ENCODE measurements at places on chromosomes 6 and 20. TPM values are rescaled to one million over a fixed set of nuclear protein-coding genes. Genes with fewer than 3 reads are reported as not detected.

Gene OR12D3
- not detected for total RNA-seq

Gene RNF144B
- 41.6 TPM for total RNA-seq

Gene DSN1
- 6.4 TPM for total RNA-seq

Gene CAPN11
- 2.4 TPM for total RNA-seq

DNA sequence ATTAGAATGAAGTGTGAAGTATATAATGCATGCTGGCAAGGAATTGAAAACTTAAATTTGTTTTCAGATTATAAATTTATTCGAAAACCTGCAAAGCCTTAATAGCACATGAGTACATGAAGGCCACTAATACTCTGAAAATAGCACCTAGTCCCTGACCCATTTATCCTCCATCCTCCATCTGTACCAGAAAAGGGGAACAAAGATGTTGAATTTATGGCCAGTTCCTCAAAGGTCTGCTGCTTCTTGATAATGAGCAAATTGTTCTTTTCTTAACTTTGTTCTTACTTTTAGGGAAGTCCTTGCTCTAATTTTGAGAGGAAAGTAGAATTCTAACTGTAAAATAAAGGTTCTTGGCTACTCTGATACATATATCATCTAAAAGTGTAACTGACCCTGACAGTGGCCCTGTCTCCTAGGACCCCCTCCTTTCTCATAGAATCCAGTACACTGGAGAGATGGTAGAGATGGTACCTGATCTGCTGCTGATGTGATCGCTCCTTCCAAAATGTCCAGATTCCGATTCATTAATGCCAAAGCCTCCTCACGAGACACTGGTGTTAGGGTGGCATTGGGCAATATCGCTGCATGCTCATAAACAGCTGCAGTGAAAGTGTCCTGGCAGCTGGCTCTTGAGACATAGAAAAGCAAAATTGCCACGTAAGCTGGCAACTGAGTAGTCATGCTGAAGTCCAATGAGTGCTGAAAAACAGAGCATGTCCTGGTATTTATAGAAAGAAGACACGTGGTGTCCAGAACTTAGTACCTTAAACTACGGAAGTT, at the start of gene VNN1:
Gene VNN1, minus strand, starts transcription at position 704 of the 783 bp plus-strand sequence. Its CDS starts 20 bp downstream, at position 684.
- no peak for DNase-seq

DNA sequence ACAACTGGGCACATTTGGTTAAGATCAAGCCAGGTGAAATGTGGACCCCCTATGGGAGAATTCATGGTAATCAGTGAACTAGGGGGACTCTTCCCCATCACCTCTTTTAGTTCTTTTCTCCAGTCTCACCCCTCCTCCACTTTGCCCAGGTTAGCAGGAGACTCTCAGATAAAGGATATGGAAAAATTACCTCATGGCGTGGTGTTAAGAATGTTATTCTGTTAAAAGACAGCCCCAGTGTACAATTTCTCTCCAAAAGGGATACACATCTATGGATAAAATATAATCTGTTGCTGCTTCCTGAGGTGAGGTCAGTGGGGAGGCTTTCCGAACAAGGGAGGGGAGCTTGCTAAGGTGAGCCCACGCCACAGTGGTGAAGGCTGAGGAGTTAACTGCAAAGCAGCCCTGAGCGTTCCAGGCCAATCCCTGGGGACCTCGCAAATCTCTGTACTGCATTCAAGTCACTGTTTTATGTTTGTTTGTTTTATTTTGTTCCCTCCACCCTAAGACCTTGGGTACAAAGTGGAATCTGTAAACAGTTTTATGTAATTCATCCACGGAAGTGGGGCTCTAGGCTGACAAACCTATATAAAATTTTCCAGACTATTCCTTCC, 52.0 kb downstream of the ADGRF1 start:
- no peak for DNase-seq

DNA sequence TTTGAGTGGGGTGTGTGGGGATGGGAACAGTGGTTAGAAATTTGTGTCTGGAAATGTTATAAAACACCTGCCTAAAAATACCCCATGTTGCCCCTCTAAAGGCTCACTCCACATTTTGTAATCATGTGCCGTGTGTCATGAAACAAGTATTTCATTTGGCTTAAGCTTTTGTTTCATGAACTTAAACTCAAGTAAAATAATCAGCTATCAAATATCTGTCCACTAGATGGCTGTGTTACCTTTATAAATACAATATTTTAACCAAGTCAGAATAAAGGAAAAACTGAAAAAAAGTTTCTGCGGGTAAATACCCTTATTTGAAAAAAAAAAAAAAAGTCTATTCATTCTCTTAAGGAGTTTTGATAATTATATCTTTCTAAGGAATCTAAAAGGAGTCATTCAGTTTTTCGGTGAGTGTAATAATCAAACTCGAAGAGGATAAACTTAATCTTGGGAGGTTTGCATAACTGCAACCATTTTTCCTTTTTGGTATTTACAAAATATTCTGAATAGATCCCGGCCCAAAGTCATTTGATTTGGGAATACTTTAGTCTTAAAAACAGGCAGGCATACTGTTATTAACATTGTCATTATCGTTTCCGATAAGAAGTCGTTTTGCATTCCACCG, 29.9 kb upstream of the MTRF1L start:
- DNase-seq, result no peak

DNA sequence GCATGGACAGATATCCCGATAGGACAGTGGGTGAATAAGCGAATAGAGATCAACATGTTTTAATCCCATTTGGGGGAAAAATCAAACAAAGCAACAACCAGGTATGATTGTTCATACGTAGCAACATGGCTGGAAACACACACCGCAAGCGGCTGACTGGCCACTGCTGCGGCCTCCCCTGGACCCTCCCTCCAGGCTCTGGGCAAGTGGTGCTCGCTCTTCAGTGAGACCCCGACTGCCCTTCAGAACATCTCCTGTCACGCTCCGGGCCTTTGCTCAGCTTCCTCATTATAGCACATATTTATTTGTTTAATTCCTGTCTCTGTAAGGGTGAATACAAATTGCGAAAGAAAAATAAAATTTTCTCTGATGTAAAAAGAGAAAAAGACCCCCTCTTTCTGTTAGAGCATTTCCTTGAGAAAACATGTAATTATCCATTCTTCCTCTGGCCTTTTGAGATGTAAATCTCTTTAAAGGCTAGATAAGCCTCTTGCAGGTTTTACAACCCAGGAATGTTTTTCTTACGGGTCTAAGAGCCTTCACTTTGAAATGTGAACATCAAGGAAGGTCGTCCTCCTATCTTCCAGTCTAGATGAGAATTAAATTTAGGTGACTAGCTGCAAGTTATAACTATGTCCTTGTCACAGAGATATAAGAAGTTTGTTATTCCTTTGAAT, 11.0 kb upstream of the FAM210B start:
- DNase-seq, result no peak

DNA sequence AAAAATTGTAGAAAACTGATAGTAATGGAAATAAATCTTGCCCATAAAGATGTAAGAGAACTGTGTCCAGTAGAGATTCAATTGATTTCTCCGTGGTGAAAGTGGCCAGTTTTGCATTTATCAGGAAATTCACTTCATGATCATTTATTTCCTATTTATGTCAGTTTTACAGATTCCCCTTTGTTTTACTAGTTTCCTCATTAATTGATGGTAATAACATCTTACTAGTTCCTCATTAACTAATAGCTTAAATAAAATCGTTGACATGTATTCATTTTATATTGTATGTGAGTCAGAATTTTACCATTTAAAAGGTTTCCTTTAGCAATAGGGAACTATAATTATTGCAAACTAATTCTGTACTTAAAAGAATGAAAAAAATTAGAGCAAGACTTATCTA, 99.8 kb upstream of the ADGRF1 start:
- no peak for DNase-seq

DNA sequence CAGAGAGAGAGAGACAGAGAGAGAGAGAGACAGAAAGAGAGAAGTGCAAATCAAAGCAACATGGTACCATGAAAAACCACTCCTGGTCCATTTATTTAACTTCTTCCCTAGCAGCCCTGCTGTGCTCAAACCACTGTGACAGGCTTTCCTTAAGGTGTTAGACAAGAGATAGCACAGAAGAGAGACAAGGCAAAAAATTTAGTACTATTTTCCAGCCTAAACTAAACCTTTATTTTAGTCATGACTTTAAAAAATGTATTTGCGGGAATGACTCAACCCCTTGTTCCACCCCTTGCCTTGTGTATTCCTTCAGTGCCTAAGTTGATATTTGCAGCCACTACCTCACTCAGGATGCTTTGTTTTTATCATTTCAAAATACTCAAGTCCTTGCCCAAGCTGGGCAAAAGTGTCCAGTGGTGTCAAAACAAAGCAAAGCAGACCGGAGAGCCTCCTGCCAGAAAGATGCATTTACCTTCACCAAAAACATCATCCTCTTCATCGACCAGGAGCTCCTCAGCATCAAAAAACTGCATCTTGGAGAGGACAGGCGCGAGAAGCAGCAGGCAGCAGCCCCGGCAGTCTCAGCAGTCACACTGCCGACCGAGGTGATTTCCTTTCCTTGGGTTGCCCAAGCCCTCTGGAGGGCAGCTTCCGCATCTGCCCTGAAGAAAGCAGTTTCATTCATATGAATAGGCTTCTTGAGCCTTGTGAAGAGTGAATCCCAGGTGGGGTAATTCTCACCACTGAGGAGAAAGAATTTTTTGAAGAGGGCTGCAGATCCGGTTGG, at the start of gene RIPOR2:
Gene RIPOR2, minus strand, starts transcription at position 595 of the 787 bp plus-strand sequence. Its CDS starts 62 bp downstream, at position 533.
- no peak for DNase-seq

DNA sequence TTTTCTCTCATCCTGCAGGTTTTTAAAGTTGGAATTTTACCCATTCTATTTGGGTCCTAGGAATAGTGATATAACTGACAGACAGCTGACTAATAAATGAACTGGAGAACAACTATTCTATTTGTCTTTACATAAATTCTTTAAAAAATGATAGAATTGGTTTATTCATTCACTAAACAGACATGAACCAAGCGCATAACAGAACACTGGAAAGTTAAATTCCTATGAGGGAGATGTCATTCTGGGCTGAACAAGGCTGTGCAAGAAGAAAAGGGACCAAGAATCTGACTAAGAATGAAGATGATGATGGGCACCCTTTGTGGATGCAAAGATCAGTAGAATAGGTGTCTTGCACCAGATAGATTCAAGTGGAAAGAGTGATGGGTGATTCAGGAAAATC, 256.3 kb upstream of the SASH1 start:
- DNase-seq, result no peak
